AG20443 (cell line): ENCODE measurements at places on chromosomes 3 and 15.
A peak's percentile ranks its signal among the peaks of the same experiment; 100 is the strongest.

GRCh38 chr15:29141308-29142128 lies 128.1 kb downstream of the NSMCE3 start:
- no peak for DNase-seq

DNA sequence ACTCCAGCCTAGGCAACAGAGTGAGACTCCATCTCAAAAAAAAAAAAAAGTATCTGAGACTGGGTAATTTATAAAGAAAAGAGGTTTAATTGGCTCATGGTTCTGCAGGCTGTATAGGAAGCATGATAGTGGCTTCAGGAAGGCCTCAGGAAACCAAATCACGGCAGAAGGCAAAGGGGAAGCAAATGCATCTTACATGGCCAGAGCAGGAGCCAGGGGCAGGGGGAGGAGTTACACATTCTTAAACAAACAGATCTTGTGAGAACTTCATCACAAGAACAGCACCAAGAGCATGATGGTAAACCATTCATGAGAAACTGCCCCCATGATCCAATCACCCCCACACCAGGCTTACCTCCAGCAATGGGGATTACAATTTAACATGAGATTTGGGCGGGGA lies 37.2 kb downstream of the ACAP2 start:
- DNase-seq: no peak

- no peak for DNase-seq
Measured at GRCh38 chr15:51692154-51692553, 10.9 kb downstream of the SCG3 start.

- DNase-seq: no peak
Measured at GRCh38 chr15:98663045-98663444, 14.7 kb downstream of the IGF1R start.

DNA sequence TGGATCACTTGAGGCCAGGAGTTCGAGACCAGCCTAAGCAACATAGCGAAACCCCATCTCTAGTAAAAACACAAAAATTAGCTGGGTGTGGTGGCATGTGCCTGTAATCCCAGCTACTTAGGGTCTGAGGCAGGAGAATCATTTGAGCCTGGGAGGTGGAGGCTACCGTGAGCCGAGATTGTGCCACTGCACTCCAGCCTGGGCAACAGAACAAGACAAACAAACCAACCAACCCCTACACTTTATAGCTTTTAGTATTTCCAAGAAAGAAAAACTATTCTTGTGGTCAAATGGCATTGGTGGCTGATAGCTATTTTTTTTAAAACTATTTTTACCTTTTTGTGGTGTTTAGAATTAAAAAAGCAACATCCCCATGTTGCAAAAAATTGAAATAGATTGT lies 7.2 kb downstream of the TMEM45A start:
- no peak for DNase-seq

- DNase-seq: no peak
Measured at GRCh38 chr15:22939652-22940061, 40.5 kb downstream of the CYFIP1 start.

GRCh38 chr15:85141726-85142125 lies 160.1 kb downstream of the PDE8A start:
- DNase-seq: no peak

GRCh38 chr3:94875149-94875548 lies 812.3 kb downstream of the NSUN3 start:
- DNase-seq: no peak

GRCh38 chr3:39272191-39272590 lies 7.6 kb downstream of the CX3CR1 start:
- DNase-seq: no peak

DNA sequence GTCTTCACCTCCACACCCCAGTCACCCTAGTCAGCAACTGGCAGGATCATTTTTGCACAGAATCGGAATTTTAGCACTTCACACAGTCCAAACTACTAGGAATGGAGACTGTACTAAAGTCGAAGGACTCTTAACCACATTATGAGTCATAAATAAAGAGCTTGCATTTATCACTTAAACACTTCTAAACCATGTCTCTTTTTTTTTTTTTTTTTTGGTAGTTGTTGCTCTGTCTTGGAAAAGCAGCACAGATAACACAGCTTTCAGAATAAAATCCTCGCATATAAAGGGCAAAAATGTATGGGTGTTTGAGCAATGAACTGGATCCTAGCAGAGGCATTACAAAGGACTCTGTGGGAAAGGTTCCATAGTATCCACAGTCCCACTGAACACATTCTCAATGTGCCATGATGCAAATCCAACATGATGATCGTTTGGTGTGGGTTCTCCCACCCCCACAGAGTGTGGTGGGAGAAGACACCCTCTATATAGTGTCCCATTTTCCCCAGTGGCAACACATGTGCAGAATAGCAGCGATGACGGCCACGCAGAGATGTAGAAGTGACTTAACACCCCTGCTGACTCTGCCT lies 47.1 kb downstream of the FOXP1 start:
- DNase-seq: peak; percentile 66

DNA sequence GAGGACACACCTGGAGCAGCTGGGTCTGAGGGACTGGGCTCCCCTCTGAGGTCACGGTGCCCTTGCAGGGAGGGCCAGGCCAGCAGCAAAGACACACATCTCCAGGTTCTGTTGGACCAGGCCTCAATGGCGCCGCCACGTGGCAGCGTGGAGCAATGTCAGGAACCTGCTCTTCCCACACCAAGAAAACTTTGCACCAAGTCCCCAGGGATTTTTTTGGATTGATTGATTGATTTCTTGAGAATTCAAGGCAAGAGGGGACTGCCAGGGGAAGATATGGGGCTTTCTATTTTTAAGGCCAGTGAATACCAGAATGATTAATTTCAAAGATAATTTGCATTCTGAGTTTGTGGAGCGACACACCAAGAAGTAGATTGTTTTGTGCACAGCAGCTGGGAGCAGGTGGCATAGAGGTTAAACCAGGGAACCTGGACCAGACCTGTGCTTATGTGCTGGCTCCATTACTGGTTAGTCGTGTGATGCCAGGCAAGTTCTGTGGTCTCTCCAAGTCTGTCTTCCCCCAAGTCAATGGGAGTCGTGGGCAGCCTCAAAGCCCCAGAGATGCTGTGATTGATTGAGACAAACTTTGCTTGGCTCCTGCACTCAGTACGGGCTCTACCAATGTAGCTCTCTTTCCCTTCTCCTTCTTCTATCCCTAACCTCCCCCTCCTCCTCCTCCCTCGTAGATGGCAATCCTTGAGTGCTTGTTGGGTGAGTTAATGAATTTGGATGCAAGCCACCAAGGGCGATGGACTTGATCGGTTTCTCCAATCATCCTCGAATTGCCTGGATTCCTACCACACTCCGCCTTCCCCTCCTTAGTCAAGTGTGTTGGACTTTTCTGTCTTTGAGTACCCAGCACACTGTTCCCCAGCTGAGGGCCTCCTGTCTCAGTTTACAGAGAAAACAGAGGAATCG lies 96.2 kb upstream of the TRPM1 start:
- no peak for DNase-seq

GRCh38 chr3:178562143-178562946 lies 26.1 kb downstream of the KCNMB2 start:
- peak; percentile 8 for DNase-seq

DNA sequence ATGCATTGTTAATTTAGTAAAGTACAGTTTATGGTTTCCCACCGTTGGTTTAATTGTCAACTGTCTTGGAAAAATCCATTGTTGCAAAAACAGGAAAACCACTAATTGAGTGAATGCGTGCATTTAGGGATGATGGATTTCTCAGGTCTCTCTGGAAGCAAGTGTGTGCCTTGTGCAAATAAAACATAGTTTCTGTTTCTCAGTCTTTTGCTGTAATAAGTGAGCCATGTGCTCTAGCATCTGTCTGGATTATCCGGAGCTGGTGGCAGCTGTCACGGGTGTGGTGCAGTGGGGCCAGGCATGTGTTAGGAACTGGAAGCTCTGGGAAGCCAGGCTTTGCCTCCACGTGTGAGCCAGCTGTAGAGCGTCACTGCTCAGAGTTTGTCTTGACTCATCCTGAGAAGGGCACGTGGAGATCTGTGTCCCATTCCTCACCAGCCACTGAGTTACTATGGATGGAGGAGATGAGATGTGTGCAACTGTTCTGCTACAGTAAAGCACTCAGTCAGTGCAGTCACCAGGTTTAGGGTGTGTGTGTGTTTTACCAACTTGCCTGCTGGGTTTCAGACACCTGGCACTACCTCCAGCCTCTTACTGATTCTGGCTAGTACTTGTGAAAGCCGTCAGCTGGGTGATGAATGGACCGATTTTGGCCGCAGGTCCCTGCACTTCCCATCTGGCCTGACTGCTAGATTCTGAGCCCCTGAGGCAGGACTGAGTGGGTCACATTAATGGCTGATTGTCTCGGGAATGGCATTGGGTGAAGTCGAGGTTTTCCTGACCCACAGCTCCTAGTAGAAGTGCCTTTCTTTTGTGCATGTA lies 7.2 kb downstream of the APBA2 start:
- DNase-seq: no peak

DNA sequence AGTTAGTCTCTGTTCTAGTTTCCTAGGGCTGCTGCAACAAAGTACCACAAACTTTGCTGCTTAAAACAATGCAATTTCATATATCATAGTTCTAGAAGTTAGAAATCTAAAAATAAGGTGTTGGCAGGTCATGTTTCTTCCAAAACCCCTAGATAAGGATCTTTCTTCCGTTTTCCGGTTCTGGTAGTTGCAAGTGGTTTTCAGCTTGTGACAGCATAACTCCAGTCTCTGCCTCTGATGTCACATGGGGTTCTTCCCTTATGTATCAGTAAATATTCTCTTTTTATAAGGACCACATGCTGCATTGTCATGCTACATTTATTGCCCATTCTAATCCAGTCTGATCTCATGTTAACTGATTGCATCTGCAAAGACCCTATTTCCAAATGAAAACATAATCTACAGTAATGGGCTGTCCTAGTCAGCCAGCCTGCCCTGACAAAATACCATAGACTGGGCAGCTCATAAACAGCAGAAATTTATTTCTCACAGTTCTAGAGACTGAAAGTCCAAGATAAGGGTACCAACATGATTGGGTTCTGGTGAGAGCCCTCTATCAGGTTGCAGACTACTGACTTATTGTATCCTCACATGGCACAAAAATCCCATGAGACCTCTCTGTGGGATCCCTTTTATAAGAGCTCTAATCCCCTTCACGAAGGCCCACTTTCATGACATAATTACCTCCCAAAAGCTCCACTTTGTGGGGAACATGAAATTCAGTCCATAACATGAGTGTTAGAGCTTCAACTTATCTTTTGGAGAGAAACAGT lies 642.0 kb upstream of the NAALADL2 start:
- no peak for DNase-seq

GRCh38 chr15:70541511-70541910 lies 221.8 kb downstream of the UACA start:
- no peak for DNase-seq

DNA sequence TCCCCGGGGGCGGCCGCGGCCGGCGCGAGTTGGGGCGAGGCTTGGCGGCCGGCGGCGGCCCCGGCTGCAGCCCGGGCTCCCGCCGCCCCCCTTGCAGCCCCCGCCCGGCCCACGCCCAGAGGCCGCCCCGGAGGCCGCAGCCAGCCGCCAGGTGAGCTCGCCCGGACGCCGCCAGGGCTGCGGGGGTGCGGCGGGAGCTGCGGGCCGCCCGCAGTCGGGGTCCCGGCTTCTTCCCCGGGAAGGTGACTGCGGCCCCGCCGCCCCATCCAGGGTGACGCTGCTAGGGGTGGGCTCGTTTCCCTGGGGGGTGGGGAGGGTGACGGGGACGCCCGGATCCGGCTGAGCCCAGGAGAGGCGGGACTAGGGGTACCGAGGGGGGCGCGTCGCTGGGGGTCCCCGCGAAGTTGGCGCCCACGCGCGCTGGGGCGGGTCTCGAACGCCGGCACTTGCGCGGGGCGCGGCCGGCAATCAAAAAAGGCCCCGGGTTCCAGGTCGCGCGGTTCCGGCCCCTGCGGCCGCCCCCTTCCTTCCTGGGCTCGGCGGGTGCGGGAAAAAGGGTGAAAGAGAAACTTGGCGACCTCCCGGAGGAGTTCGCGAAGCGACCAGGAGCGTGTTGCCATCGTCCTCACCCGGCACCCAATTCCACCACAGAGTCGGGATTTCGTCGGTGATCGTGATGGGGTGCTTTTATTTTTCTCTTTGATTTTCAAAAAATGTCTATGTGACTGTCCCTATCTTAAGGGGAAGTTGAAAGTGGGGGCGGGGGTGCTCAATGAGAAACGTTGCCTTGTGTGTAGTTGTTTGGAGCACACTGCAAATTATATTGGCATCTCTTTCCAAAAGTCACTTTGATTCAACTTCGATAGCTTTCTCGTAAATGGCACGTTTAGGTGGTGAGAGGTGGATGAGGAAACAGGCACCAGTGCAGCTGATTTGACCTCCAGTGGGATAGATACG lies 619 bp downstream of the ATXN7 start:
- DNase-seq: peak; percentile 53

- DNase-seq: no peak
Measured at GRCh38 chr3:11131371-11131770, 22.9 kb upstream of the HRH1 start.

- peak; percentile 44 for DNase-seq
Measured at GRCh38 chr3:147410116-147410525, 956 bp downstream of the ZIC1 start.

DNA sequence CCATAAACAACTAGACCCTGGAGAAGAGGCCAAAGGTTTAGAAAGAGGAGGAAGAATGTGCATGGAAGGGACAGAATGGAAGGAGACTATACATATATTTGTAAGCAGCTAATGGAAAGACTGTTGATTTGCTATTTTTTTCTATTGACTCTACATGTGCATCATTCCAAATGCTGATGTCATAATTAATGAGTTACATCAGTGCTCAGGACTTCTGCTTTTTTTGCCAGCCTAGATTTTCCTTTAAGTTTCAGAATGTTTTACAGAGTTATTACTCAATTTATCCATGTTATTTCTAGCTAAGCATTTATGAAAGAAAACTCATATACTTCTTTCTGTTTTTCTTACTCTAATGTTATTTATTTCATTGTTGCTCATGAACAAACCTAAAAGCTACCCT lies 62.6 kb upstream of the VGLL3 start:
- DNase-seq: peak; percentile 10

- DNase-seq: no peak
Measured at GRCh38 chr3:2516762-2517441, 418.2 kb downstream of the CNTN4 start.

DNA sequence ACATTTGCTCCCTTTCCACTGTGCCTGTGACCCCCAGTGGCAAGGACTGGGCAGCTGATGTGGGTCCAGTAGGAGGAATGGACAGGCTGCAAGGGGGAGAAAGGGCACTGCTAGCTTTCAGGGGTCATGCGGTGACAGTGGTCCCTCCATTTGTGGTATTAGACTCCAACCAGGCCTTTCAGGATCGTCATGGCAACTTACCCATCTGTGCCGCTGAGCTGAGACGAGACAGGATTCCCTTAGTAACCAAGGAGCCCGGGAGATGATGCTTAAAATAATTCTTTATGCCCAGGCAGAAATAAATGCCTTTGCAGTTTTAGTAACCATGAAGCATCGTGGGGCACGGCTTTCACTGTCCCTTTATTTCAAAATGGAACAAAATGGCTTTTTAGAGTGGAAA lies 15.9 kb upstream of the MRPL3 start:
- no peak for DNase-seq

DNA sequence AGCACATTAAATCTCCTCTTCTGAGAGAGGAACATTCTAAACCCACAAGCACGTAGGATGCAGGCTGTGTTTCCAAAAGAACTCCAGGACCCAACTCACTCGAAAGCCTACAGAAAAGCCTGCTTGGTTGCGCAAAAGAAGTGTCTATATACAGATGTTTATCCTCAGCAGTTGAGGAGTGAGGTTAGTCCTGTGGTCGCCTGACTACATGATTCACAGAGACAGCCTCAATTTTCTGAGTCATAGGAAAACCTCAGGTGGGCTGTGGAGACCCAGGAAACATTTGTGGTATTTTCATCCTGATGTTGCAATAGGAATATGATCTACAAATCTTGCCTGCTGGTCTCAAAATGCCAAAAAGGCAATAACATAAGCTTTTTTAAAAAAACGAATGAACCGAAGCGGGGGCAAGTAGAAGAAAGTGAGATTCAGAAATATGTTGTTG lies 183.8 kb upstream of the THRB start:
- peak; percentile 66 for DNase-seq
